ENCODE measurements at places on chromosomes 16 and 17.

GRCh38 chr17:73643001-73643851 lies 1.0 kb downstream of the SDK2 start:
- DNase-seq: peak; percentile 44

DNA sequence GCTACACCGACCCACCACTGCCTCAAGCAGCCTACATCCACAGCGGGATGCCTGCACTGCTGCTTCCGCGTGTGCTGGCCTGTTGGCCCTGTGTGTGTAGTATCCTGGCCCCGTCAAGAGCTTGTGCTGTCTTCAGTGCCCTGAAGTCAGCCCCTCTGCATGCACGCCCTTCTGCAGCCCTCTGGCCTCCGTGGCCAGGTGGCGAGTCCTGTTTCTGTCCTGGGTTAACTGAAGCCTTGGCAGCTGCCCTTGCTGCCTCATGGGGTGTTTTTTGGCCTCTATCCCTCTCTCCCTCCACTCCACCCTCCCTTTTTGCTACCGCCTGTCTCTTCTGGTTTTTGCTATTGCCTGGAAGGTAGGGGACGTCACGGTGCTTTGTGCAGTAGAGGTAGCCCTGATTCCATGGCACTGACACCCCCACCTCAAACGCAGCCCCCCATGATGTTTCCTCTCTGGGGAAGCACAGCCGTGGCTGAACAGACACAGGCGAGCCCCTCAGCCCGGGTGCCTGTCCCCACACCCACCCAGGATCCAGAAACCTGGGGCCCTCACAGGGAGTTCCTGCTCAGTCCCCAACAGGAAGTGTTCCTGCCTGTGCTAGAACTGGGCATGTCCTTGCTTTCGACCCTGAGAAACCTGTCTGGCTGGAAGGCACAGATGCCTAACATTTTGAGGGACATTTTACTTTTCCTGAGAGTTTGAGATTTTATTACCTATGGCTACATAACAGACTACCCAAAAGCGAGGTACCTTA lies 18.8 kb upstream of the AMZ2 start:
- DNase-seq: no peak

- no peak for DNase-seq
Measured at GRCh38 chr17:74610108-74610507, 13.4 kb downstream of the CD300E start.

- DNase-seq: no peak
Measured at GRCh38 chr17:50831471-50831928, 3.9 kb upstream of the WFIKKN2 start.

GRCh38 chr17:83186751-83187421 lies 107.5 kb downstream of the METRNL start:
- DNase-seq: peak; percentile 2

- no peak for DNase-seq
Measured at GRCh38 chr16:86868786-86869185, 290.4 kb downstream of the FOXL1 start.

DNA sequence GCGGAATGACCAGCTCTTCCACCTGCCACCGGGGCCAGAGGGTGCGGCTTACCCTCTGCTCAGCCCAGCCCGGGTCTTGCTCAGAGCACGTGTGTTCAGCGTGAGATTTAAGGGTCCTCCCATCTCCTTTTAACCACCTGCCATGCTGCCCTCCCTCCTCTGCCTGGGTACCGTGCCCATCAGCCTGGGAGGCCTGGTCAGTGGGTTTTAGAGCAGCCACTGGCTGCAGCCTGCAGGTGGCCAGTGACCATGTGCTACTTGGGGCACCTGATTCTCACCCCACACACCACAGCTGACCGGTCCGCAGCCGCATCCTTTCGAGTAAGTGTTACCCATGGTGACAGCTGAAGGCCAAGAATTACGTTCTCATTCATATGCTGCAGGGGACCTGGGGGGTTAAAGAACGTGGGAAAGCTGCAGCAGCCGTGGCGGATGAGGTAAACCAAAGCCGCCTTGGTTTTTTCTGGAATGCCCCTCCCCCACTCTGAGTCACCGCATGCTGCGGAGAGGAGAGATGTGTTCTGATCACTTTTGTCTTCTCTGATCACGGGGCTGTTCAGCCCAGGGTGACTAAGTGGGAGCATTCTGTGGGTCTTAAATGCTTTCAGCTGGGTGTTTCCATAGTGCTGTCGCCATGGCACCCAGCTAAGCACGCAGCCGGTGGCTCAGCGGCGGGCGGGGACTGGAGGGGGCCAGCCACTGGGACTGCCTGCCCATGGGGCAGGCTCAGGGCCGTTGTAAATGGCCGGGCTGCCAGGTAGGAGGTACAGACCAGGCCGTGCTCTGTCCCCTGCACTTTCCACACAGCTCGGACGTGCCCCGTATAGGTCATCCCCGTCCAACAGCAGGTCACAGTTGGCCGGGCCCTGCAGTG lies 59.8 kb downstream of the BAIAP2 start:
- peak; percentile 97 for DNase-seq
